ENCODE measurements at places on chromosomes 16 and 17. TPM values are rescaled to one million over a fixed set of nuclear protein-coding genes. Genes with fewer than 3 reads are reported as not detected.

RABEP1 gene
- total RNA-seq: 40.0 TPM

CDRT15 gene
- not detected for total RNA-seq

P2RX5 gene
- total RNA-seq: 1.7 TPM

DNA sequence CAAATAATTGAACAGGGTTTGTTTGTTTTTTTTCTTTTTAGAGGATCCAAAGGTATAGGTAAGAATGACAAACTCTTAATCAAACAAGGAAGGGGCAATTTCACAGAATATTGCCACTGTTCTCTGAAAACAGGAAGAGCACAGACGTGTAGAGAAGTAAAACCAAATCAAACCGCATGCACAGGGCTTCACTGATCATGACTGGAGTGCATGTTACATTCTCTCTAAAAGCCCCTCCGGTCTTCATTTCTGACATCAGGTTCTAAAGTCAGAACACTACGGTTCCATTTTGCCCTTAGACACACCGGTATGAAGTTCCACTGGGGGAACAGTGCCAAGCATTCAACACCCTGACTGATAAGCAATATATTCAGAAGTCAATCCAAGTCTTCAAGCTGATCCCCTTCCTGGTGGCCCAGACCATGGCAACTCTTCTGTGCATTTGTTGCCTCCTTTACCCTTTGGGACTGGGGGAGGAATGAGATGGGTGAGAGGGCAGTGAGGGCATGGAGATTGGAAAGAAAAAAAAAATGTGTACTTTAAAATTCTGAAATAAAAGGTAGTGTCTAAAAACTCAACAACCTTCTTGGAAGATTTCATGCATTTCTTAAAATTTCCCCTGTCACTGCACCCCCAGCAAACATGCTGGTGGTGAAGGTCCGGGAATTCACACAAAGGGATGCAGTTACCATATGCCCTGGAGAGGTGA lies 1.4 kb downstream of the MMD start:
- DNase-seq: no peak

- DNase-seq: peak; percentile 1
These were observed 167.1 kb downstream of the HAPSTR1 start for GRCh38 chr16:9258423-9259051.

DNA sequence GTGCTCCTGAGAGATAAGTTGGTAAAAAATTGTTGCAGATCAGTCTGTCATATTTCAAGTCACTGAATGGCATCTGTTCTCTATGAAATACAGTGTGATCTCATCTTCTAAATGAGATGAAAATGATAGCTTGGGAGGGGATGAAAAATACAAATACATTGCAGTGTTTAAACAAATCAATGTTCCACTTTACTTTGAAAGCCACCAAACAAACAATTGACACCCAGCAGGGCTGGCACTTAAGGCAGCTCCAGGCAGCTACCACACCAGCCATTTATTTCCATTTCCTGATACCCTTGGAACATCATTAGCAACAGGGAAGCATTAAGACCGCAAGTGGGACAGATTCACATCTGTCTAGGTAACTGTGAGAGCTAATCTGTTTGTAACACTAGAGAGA lies 827.6 kb upstream of the KIF2B start:
- no peak for DNase-seq

DNA sequence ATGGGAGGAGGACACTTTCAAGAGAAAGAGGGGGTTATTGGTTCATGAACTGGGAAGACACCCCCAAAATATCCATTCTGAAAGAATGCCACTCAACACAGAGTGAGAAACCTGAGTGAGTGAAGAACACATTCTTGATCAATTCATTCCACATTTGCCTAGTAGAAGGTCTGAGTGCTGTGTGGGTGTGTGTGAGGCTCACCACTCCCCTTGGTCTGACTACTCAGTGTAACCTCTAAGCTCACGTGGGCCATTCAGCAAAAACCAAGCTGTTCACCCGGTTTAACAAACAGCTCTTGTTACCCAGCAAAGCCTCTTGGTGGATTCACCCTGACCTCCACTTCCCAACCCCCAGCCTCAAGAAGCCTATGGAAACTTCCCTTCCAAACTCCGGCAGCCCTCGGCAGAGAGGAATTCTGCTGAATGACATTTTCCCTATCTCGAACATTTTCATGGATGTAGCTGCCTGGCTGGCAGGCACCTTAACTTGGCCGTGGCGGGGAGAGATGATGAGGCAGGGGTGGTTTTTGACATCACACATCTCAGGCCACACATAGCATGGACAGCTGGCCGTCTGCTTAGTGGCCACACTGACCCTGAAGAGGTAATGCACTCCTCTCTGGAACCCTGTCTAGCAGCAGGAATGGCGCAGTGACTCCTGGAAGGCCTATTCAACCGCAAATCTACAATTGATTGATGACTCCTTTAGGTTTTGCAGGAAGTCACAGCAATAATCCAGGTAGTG lies 11.6 kb downstream of the ST6GALNAC1 start:
- DNase-seq: peak; percentile 28

DNA sequence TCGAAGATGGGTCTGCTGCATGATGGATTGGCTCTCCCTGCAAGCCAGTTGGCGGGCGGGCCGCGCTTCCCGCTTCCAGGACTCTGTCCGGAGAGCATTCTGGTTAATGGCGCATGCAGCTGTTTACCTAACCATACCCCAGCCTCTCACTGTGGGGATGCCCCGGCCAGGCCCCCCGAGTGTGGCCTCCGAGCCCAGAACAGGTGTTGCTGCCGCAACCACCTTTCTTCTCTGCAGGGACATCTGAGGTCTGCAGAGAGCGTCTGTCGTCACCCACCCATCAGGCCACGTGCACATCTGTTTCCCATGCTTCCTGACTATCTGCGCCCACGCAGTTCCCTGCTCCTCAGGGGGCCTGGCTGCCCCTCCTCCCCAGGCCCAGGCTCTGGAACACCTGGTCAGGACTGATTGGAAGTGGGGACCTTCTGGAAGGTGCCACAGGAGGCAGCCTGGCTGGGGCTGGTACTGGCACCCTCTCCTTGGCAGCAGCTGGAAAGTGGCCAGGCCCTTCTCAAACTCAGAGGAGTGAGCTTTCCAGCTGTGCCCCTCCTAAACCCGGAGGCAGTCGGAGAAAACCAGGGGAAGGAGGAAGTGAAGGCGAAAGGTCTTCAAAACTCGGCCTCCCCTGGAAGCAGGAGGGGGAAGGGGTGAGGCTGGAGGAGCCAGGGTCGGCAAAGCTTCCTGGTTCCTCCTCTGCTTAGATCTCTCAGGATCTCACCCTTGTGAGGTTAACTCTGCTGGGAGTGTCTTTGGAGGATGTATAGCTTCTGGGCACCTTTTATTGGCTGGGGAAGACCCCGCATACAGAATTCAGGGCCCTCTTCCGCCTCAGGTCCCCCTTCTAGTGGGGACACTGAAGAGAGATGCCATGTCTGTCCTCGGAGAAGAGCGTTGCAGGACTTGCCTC lies 64.5 kb upstream of the CIBAR2 start:
- DNase-seq: peak; percentile 52

GRCh38 chr16:75503801-75504200 lies 8.6 kb upstream of the CHST6 start:
- no peak for DNase-seq

DNA sequence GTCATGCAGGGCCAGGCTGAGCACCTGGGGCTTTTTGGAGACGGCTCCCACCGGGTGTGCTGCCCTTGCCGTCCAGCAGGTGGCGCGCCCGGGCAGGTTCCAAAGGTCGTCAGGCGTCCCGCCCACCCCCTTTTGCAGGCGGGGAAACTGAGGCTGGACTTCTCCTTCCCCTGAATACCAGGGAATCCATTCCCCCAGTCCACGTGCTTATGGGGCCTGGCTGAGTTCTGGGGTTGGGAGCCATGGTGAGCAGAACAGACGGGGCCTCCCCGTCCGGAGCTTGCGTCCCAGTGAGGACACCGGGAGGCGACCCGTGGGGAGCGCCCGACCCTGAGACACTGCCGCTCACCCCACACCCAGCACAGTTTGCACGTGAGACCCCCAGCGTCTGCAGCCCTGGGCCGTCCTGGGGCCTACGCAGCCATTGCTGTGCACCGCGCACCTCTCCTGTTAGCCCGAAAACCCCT lies 51.8 kb upstream of the JPH3 start:
- no peak for DNase-seq

GRCh38 chr16:51407199-51407598 lies 256.1 kb upstream of the SALL1 start:
- DNase-seq: no peak

DNA sequence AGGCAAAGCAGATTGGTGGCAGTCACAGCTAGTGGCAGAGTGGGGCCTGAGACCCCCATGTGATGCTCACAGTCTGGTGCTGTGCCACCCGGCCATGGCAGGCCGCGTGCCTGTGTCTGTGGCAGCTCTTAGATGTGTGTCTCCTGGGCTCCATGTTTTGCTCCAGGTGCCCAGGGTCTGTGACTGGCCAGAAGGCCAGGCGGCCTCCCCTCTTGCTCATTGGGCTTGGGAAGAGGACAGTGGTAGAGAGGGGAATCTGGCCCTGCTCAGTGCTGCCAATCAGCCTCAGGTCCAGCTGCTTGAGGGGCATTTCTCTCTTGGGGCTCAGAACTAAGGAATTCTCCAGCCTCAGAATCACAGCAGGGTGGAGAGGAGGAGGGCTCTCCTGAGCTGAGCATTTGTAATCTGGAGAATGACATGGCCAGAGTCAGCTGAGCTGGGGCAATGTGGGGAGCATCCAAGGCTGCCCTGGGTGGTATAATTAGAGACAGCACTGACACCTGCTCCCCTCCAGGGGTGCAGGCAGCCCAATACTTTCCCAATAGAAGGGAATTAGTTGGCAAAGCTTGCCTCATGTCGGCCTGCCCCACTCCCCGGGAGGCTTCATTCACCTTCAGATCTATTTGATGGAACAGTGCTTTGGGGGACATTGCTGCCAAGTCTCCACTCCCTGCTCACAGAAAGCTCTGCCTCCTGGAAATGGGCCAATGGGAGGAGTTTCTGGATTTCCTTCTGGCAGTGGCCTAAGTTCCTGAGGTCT lies 2.7 kb upstream of the LASP1NB start:
- peak; percentile 69 for DNase-seq

- DNase-seq: no peak
These were observed 31.0 kb downstream of the MYH11 start for GRCh38 chr16:15825750-15826305.

DNA sequence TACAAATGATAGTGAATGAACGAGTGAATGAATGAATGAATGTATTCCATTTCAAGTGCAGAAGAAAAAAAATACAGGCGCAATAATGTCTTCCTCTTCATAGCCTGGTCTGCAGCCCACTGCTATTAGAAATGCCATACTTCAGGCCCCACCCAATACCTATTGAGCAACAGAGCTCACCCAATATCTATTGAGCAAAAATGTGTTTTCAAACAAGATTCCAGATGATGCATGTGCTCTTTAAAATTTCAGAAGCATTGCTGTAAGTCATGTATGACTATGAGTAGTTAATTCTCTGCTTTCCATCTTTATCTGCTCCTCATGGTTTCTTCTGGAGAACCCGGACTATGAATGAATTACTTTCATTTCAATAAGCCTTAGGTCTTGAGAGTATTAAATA lies 308.2 kb downstream of the XYLT1 start:
- no peak for DNase-seq

- no peak for DNase-seq
These were observed 102.8 kb upstream of the PLCG2 start for GRCh38 chr16:81676066-81676882.

DNA sequence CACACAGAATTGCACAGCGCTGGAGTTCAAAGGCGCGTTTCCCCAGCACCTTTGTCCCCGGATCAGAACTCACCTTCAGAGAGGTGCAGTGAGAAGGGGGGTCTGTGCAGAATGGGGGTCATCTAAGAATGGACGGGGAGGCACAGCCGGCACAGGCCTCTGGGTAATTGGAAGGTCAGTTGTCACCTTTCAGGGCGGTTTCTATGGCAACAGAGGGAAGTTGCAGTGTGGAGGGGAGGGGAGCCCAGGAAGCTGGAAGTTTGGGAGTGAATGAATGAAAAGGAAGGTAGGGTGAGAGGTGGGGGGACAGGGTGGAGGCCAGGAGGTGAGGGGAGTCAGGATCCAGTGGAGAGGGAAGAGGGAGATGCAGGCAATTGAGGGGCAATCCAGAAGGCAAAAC lies 12.4 kb upstream of the KCNG4 start:
- DNase-seq: no peak

DNA sequence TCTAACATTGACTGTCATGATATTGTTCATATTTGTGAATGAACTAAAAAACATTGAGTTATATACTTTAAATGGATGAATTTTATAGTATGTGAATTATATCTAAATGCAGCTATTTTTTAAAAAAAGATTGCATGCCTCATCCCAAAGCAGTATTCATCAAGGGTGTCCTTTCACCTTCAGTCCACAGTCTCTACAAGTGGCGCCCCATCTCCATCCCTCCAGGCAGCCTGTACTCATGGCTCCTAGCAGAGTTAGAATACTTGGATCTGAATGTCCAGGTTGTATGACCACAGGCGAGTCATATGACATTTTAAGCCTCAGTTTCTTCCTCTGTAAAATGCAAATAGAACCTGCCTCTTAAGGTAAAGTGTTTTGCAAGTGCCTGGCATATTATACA lies 69.8 kb downstream of the TMEM100 start:
- no peak for DNase-seq

DNA sequence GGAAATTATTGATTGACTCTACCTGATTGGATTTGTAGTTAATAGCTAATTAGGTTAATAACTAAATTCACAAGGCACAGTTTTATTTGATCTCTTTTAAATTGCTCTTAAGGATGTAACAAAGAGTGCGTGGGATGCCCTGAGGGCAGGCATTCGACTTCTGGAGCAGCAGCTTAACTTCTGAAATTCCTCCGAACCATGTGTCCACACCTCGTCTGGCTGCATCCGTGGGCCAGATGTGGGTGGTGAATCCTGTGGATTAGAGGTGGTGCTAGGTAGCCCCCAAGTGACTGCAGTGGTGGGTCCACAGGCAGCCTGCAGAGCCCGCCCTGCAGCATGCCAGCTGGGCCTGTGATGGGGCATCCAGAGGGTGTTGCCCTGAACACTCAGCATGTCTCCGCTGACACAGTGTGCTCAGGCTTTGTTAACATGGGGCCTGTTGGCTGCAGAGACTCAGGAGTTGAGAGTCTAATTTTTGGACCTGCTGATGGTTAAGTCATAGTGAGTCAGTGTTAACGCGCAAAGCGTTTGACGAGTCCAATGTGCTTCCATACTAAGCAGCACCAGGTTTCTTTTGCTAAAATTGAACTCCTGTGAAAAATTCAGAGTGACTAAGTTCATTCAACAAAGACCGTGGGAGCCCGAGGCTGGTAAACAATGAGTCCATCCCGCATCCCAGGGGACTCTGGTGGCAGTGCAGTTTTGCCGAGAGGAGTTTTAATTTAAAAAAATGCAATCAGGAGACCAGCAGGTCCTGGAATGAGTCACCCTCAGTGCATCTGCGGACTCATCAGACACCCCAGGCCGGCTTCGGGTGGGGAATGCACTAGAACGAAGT lies 3.8 kb upstream of the NPB start:
- peak; percentile 81 for DNase-seq

Measured in IMR-90 (cell line).